ENCODE measurements at places on chromosomes 4 and X.

GRCh38 chr4:142485452-142485851 is 360.6 kb downstream of the INPP4B start:
- no peak for DNase-seq

DNA sequence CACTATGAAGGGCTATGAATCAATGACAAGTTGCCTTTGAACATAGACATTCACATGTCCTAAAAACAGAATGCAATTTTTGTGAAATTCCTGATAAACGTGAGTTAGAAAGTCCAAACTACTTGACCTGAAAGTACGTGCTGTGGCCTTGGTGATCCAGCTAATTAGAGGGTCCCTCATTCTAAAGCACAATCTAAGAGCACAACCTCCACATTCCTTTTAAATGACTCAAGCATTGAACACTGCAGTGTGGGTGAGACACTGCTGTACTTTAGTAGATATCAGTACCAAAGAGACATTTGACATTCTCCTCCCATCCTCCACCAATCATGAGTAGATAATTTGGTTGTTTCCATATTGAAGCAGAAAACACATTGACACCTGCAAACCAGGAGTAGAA is 73.5 kb downstream of the FAM47B start:
- no peak for DNase-seq

GRCh38 chr4:110106931-110107296 is 91.5 kb downstream of the ELOVL6 start:
- no peak for DNase-seq

DNA sequence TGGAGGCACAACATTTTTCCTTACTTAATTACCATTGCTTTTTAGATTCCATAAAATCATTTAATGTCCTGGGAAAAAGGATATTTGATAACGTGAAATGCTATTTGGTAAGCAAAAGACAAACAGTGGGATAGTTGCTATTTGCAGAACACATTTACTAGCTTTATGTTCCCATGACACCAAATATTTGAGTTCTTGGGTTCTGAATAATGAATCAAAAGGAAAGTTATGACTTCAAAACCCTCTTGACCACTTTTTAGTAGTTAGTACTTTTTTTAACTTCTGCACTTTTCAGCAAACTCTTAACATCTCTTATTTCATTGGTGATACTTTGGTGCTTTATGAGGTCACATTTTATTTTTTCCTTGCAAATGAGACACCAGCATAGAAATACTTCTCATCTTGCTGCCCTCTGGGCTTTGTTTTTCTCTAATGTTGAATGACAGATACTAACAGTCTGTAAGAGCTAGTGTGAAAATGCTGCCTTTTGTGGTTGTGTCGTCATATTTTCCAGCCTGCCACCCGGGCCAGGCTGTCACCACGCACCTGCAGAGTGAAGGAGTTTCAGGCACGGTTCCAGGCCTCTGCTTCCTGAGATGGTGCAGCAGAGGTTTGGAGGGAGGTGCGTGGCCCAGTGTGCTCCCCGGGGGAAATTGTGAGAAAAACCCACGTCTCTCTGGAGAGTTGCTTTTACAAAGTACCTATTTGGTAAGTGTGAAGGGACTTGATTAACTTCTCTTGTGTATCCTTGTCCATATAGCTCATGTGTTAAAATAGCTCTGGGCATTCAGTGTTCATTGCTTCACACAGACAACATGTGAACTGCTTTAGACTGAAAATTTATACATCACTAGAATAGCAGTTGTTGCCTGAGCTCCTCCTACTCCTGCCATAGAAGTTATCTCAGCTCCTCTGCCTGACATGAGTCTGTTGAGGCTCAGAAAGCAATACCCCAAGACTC is 34.7 kb downstream of the MSL3 start:
- DNase-seq, result no peak

DNA sequence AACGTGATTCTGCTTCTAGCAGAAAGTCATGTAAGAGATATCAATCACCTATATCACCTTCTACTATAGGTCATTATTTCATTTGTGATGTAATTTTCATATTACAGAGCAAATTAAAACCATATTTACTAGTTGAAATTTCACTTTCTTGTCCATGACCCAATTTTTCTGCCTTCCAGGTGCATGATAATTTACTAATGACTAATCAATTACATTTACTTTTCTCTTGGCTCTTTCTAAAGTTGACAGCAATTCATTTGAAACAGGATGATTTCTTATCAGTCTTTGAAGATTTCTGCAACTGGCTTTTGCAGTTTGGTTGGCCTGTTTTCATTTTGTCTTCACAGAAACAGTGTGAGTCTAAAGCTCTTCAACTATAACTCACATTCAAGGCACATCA is 81.4 kb downstream of the ZAR1 start:
- no peak for DNase-seq

DNA sequence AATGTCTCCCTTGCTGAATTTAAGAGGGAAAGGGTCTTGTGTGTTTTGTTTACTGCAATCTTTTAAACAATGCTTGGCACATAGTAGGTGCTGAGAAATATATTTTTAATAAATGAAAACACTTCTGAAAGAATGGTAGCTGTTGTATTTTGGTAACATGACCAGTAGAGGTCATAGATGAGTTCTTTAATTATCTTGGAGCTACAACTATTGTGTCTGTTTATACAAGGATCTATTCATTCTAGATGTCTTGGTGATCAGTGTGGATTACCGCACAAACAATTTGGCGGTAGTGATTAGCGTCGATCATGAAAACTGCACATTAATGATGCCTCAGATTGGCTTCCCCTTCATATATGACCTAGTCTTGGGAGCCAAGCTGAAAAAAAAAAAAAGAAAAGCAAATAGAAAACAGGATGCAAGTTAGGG is 21.4 kb upstream of the SCRG1 start:
- no peak for DNase-seq

DNA sequence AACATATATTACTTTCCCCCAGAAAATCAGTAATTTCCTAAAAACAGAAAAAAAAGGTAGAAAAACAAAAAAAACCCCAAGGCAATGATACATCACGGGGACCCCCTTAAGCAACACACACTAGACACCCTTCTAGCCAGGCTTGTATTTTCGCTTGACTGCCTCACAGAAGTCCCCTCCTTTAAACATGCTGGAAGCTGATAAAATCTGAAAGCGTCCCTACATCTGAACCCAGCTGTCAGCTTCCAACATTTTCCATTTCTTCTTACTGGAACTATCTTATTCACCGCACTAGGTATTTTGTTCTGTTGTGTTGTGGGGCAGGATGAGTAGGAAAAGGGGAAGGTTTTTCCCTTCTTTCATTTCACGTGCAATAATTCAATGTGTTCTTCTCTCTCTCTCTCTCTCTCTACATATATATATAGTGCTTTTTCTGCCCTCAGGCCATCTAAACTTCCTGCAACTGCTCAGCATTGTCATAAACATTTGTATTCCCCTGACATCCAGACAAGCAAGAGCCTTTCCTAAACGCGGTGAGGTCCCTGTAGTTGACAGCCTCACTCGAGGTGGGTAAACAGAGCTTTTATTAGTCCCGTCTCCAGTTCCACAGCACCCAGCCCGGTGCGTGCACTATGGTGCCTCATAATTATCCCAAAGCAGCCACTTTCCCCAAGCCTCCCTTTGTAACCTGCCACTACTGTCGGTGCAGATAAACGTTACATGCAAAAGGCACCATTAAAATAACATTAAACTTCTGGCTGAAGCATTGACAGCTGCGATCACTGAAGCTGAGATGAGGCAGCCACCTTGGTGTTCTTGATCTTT is 82.5 kb downstream of the GATB start:
- DNase-seq, result peak; percentile 6

- no peak for DNase-seq
Observed at GRCh38 chrX:5086388-5086787, 1142.3 kb downstream of the NLGN4X start.

GRCh38 chrX:148562846-148563245 is 62.4 kb downstream of the AFF2 start:
- no peak for DNase-seq

DNA sequence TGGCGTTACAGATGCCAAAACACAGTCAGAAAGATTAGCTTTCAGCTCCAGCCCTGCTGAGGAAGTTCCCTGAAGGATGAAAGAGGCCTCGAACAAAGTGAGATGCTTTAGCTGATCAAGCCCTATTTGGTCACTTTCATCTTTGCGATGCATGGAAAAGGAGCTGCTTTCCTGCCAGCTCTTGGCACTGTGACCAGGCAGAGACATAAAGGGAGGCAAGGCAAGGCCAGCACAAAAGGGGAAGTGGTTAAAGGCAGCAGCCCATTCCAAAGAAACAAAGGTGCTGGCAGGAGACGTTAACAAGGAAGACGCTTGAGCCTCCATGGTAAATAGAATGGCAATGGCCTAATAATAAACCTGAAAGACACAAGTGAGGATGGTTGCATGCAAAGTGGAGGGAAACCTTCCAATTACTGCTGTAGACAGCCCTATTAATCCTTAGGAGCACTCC is 617.1 kb upstream of the INTU start:
- no peak for DNase-seq

DNA sequence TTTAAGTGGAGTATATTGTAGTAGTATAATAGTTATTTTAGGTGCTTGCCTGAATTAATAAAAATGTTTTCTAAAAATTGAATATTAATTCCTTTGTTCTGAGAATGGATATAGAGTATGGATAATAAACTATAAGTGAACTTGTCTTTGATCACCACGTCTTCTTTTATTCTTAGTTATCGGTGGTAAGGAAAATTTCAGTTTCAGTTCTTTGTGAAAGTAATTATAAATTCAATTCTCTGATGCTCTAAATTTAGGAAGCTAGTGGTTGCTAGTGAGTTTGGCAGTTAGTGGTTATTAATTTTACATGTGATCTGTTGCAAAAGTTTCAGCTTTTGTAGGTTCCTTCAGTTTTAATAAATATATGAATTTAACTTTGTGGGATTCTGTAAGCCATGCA is 30.8 kb downstream of the MRPL1 start:
- no peak for DNase-seq

DNA sequence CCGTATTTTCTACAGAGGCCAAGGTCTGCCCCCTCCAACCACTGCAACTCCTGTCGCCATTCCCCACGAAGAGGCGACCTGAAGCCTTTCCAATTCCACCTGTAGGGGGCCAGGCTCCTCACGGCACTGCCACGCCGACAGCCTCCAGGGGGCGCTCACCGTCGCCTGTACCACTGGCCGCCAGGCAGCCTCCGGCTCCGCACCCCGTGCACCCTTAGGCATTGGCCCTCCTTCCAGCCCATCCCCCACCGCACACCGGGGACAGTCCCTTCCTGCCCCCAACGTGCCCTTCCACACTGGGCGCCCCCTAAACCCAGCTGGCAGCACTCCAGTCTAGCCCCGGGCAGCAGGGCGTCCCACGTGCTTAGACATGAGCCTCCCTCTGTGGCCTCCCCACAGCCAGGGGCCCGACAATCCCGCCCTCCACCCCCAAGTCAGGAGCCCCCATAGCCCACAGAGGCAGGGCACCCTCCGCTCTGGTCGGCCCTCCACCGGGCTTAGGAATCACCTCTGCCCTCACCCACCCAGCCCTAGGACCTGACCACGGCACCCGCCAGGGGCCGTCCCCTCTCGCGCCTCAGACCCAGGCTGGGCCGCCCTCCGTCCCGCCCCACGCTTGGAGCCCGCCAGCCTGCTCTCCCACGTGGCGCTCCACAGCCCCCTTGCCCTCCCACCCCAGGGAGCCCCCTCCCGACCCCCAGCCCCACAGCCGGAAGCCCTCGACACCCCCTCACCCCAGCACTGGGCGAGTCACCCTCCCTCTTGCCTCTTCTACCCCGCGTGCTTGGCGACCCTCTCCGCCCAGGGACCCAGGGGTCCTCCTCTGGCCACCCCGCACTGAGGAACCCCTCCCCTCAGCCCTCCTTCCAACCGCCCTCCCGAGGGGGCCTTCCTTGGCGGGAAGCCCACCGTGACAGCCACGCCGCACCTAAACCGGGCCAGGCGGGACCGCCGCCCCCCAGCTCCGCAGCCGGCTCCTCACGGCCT is 711 bp downstream of the PNMA6E start:
- no peak for DNase-seq

- DNase-seq, result no peak
Observed at GRCh38 chrX:9183481-9183880, 149.6 kb upstream of the FAM9B start.

DNA sequence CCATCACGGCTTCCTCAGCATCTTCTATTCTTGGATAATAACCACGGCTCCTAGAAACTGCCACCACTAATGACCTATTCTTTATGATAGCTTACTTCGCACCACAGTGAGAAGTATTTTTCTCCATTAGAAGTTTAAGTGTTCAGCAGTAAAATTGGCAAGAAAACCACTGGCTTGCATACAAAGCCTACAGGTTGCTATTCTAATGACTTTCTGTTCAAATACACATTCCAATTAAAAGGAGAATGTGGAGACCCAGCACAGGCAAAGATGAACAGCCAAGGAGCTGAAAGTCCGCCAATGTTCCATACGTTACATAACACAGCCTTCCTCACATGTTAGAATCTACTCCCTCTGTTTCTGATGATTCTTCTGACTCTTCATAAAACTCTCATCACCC is 875.0 kb upstream of the PRKX start:
- DNase-seq, result no peak

- no peak for DNase-seq
Observed at GRCh38 chr4:130163701-130164100, 1067.7 kb downstream of the C4orf33 start.

- no peak for DNase-seq
Observed at GRCh38 chr4:113763029-113763285, 1.4 kb upstream of the CAMK2D start.

DNA sequence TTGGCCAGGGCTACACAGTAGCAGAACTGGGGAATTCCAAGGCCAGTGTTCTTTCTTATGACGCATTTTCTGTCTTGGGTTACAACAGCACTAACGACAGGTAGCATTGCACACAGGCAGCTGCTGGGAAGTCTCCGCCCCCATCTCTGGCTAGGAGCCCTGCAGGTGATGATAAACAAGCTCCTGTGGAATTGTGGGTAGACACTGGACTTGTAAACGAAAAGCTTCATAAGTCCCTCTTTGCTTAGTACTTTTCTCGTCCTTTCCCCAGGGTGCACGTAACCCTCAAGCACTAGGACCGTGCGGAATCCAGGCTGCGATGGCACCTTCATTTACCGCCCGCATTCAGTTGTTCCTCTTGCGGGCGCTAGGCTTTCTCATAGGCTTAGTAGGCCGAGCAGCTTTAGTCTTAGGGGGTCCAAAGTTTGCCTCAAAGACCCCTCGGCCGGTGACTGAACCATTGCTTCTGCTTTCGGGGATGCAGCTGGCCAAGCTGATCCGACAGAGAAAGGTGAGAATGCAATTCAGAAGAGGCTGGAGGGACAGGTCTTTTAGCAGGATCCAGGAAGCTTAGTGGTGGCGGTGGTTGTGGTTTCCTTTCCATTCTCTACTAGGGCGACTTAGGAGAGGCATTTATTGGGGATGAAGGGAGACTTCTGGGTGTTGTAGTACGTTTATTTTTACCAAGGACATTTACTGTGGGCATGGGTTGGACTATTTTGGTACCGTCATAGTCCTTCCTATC is at the start of gene FAAH2:
TSS of gene FAAH2 (plus strand) at position 200 of the 745 bp plus-strand sequence. CDS start at position 320, 120 bp downstream.
- DNase-seq, result peak; percentile 81

DNA sequence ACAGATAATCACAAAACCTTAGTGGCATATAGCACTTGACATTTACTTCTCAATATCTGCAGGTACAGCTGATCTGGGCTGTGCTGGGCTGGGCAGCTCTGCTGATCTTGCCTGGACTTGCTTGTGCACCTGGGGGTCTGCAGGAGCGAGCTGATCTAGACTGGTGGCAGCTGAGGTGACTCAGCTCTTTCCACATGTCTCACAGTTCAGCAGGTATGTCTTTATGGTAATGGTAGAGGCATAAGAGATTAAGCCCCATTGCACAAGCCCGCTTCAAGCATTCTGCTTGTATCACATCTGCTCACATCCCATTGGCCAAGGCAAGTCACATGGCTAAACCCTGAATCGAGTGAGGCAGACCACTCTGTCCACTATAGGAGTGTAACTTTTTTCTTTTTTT is 506.7 kb downstream of the BCOR start:
- DNase-seq, result no peak

- peak; percentile 51 for DNase-seq
Observed at GRCh38 chr4:140343303-140343702, 30.1 kb upstream of the SCOC start.

Measured in left lobe of liver (tissue), 2 donors.